ENCODE measurements at places on chromosomes 7 and 10. TPM values are rescaled to one million over a fixed set of nuclear protein-coding genes. Genes with fewer than 3 reads are reported as not detected.

DNA sequence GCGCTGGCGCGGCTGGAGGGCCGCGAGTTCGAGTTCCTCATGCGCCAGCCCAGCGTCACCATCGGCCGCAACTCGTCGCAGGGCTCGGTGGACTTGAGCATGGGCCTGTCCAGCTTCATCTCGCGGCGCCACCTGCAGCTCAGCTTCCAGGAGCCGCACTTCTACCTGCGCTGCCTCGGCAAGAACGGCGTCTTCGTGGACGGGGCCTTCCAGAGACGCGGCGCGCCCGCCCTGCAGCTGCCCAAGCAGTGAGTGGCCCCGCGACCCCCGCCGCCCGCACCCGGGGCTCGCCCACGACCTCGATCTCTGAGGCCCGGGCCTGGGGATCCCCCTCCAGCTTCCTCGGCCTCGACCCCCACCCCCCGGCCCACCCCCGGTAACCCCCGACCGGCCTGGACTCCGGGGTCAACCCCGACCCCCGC, 537 bp downstream of the FOXK1 start:
- H3K4me3 ChIP-seq = peak overlapping the region; percentile 96
- DNase-seq = no peak
- peaks cover 17% of the 10 kb centered on the region for H3K4me1 ChIP-seq
- no peaks in the 10 kb centered on the region for H3K27me3 ChIP-seq
- H3K36me3 ChIP-seq = peaks cover 6% of the 10 kb centered on the region

DNA sequence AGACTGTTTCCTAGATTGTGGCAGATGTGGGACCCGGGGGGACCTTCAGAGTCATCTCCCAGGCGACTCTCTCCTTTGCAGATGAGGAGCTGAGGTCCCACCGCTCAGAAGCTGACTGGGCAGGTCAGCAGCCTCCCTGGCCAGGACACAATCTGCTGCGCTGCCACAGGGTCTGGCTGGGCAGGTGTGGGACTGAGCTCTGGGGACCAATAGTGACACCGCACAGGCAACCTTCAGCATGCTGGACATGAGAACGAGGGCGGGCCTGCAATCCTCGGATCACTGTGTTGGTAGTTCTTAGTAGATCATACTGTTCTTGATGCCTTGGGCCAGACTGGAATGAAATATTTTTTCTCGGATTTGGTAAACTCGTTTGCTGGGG, 20.5 kb upstream of the CRYGN start:
- H3K27me3 ChIP-seq = no peaks in the 10 kb centered on the region
- no peak overlapping the region for H3K27ac ChIP-seq
- no peak overlapping the region for H3K4me3 ChIP-seq
- H3K36me3 ChIP-seq = peaks cover 22% of the 10 kb centered on the region
- peaks cover 7% of the 10 kb centered on the region for H3K4me1 ChIP-seq

- H3K36me3 ChIP-seq = no peaks in the 10 kb centered on the region
- H3K4me1 ChIP-seq = peaks cover 17% of the 10 kb centered on the region
- no peak for DNase-seq
Measured at GRCh38 chr7:12728192-12728538, 40.7 kb downstream of the ARL4A start.

Gene ITPRID1
- total RNA-seq = not detected

DNA sequence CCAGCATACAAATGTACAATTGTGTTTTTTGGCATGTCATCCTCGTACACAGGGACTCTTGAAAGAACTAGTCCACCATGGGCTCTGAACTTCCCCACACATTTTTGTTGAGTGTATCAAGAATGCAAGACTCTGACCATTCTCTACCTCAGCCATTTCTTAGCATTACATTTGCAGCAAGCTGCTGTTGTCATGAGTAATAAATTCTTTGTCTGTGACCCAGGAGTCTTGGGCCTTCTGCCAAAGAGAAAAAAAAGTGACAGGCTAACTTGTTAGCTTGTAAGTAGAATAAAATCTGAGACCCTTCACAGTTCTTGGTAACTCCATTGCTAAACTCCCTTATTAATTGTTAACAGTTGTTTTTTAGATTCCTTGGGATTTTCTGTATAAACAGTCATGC, 542.3 kb upstream of the MBL2 start:
- no peak overlapping the region for H3K4me3 ChIP-seq
- DNase-seq = no peak
- no peaks in the 10 kb centered on the region for H3K36me3 ChIP-seq
- no peak overlapping the region for H3K27ac ChIP-seq
- H3K27me3 ChIP-seq = no peaks in the 10 kb centered on the region

DNA sequence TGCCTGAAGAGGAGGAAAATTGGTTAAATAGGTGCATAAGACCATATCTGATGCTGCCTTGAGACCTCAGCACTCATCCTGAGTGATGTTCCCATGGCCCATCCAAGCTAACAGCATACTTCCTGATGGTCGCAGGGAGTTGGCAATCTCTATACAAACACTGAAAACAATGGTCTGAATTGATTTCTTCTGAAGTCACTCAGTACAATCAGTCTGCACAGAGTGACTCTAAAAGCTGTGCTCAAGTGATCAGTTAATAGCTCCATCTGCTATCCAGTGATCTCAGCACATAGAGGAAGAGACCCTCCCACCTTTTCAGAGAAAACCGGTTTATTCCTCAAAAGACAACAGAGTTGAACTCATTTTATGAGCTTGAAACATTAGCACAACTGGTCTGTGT, 3.9 kb downstream of the PPP1R17 start:
- no peak overlapping the region for H3K4me3 ChIP-seq
- H3K27me3 ChIP-seq = no peaks in the 10 kb centered on the region
- H3K27ac ChIP-seq = no peak overlapping the region
- no peaks in the 10 kb centered on the region for H3K36me3 ChIP-seq

Gene TNPO3
- 70.8 TPM for total RNA-seq

Gene ERVW-1
- total RNA-seq = not detected

Gene LLCFC1
- not detected for total RNA-seq

Gene PSMA2
- 90.3 TPM for total RNA-seq

Gene IDI1
- total RNA-seq = 140 TPM

Gene TMEM236
- 0.11 TPM for total RNA-seq

- H3K4me1 ChIP-seq = peaks cover 12% of the 10 kb centered on the region
- no peak overlapping the region for H3K27ac ChIP-seq
- peaks cover 10% of the 10 kb centered on the region for H3K36me3 ChIP-seq
- H3K27me3 ChIP-seq = no peaks in the 10 kb centered on the region
- no peak overlapping the region for H3K4me3 ChIP-seq
- DNase-seq = no peak
Measured at GRCh38 chr7:138515001-138515528, 55.0 kb downstream of the TRIM24 start.

Gene MICU1
- total RNA-seq = 40.8 TPM

GRCh38 chr7:20698469-20698868, 83.0 kb downstream of the ABCB5 start:
- no peak for DNase-seq
- no peak overlapping the region for H3K4me3 ChIP-seq
- no peak overlapping the region for H3K27ac ChIP-seq
- H3K27me3 ChIP-seq = no peaks in the 10 kb centered on the region
- no peaks in the 10 kb centered on the region for H3K4me1 ChIP-seq

DNA sequence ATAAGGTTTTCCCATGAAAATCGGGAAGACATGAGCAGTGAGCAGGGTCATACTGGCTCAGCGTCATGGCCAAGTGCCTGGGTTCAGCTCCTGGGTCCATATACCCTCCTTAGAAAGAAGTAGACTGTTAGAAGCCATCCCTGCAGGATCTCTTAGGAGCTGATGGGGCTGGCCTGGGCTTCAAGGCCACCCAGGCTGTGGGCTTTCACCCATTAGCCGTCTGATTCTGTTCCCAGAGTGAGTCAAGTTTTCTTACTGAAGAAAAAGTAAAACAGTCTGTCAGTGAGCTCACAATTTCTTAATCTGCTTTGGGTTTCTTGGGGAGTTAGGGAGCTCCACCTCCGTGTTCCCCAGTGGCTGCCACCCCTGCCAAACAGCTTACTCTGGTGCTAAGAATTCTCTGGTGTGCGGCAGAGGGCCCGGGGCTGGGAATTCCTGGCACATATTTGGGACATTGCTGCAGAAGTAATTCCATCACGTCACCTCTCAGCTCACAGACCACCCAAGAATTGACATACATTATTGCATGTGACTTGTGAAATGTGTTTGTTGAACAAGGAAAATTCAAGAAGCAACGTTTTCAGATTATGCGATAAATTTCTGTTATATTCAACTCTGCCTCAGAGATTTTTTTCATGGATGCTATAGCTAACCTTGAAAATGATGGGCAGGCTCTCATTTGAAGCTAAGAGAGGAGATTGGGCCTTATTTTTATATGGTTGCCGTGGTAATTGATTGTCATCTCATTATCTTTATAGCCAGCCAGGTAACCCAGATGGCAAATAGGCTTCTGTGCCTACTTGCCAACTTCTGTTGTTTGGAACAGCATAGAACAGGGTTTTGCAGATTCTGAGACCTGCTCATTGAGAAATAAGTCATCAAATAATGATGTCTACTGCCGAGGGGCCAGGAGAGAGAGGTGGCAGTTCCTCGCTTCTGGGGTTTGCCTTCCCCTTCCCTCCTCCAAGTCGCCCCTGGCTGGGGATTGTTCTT, 166.4 kb downstream of the CHN2 start:
- H3K4me1 ChIP-seq = peaks cover 3% of the 10 kb centered on the region
- H3K27ac ChIP-seq = no peak overlapping the region
- no peak overlapping the region for H3K4me3 ChIP-seq

- no peak overlapping the region for H3K27ac ChIP-seq
- no peak for DNase-seq
- no peaks in the 10 kb centered on the region for H3K36me3 ChIP-seq
- H3K4me1 ChIP-seq = no peaks in the 10 kb centered on the region
- no peak overlapping the region for H3K4me3 ChIP-seq
- no peaks in the 10 kb centered on the region for H3K27me3 ChIP-seq
Measured at GRCh38 chr10:93334901-93335327, 147.2 kb downstream of the MYOF start.

Gene DDC
- total RNA-seq = not detected

- no peaks in the 10 kb centered on the region for H3K36me3 ChIP-seq
- no peaks in the 10 kb centered on the region for H3K4me1 ChIP-seq
- no peak overlapping the region for H3K4me3 ChIP-seq
- peaks cover 15% of the 10 kb centered on the region for H3K27me3 ChIP-seq
Measured at GRCh38 chr10:126060261-126060931, 164.0 kb downstream of the FANK1 start.

DNA sequence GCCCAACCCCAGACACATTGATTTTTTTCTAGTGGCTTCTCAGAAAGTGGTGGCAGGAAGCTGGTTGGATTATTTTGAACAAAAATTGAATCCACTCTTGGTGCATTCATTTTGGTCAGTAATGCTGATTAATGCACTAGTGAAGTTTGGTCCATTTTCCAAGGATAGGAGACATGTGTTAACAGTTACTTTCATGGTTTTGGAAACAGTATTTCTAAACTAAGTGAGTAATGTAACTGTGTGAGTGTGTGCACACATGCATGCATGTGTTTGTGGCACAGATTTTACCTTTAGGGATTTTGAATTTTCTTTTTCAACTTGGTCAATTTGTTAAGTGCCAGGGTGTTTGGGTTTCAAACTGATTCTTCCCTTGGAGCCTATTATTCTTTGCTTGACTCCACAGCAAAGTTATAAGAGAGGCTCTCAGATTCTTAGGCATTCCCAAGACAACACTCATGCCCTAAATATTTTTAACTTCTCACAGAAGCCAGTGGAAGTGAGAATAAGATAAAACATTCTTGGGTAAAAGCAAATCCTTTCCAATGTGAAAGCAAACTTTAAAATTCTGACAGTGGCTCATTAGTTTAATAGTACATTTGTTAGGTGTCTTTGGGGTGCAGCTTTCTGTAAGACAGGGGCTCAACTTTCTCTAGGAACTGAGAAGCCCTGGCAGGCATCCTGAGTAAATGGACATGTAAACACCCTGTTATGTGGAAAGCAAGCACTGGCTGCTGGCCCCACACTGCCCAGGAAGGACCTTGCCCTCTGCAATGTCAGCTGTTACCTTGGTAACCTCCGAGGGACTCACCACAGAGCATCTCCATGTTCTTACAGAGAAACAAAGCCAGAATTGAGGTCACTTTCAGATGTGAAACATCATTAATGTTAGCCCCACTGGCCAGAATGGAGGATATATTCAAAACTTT, 68.4 kb downstream of the ASAH2B start:
- H3K4me3 ChIP-seq = no peak overlapping the region
- H3K27ac ChIP-seq = no peak overlapping the region
- no peaks in the 10 kb centered on the region for H3K4me1 ChIP-seq
- DNase-seq = no peak
- H3K27me3 ChIP-seq = peaks cover 12% of the 10 kb centered on the region

GRCh38 chr7:127586346-127586745, 950 bp upstream of the GCC1 start:
- peak overlapping the region; percentile 79 for H3K27ac ChIP-seq
- peak overlapping the region; percentile 90 for H3K4me3 ChIP-seq
- no peak for DNase-seq
- no peaks in the 10 kb centered on the region for H3K27me3 ChIP-seq

DNA sequence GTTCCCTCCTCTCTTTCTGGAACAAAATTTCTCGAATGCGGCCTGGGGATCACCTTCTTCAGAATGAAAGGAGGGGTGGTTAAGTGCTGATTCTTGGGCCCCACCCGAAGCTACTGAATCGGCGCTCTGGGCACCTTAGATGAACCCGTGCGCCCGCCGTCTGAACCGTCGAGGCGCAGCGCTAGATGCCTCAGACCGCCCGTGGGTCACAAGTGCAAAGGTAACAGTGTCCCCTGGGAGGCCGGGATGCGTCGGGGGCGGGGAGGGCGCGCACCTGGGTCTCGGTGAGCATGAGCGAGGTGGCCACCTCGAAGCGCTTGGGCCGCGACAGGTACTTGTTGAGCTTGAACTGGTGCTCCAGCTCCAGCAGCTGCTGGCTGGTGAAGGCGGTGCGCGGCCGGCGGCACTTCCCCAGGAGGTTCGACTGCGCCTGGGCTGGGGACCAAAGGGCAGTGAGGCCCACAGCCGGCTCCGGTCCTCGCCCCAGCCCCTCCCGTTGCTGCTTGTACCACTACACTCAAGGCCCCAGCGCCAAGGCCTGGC, 4.2 kb downstream of the MNX1 start:
- DNase-seq = no peak
- no peak overlapping the region for H3K27ac ChIP-seq
- peaks cover 10% of the 10 kb centered on the region for H3K4me1 ChIP-seq

GRCh38 chr7:38299275-38299931, 26.0 kb upstream of the TARP start:
- peak overlapping the region; percentile 94 for H3K27ac ChIP-seq
- H3K27me3 ChIP-seq = no peaks in the 10 kb centered on the region

- no peaks in the 10 kb centered on the region for H3K4me1 ChIP-seq
- H3K27me3 ChIP-seq = peaks cover 11% of the 10 kb centered on the region
- H3K4me3 ChIP-seq = no peak overlapping the region
Measured at GRCh38 chr10:128614016-128614605, 487.9 kb upstream of the MKI67 start.
